ENCODE measurements at places on chromosomes 11 and 22. TPM values are rescaled to one million over a fixed set of nuclear protein-coding genes. Genes with fewer than 3 reads are reported as not detected.

- no peaks in the 10 kb centered on the region for H3K27me3 ChIP-seq
- H3K36me3 ChIP-seq: no peaks in the 10 kb centered on the region
- no peak overlapping the region for H3K27ac ChIP-seq
- no peak overlapping the region for H3K4me3 ChIP-seq
Observed at GRCh38 chr11:96001037-96001436, 77.1 kb upstream of the MTMR2 start.

The DTX4 gene
- 26.3 TPM for total RNA-seq

DNA sequence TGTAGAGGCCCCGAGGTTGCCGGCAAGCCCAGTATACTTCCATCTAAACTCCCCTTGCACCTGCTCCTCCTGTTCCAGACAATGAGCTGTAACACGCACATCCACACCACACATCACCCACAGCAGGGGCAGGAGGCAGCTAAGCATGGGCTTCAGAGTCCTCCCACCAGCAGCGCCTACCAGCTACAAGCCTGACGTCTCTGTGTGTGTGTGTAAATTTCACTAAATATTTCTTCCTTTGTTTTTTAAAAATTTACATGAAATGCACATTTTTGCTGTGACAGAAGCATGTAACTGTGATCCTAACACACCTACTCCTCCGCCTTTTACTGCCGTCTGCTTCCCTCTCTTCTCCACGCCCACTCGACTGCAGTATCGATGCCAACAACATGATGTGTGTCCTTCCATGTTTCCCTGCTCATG is 29.4 kb upstream of the PACSIN2 start:
- peaks cover 20% of the 10 kb centered on the region for H3K4me1 ChIP-seq
- no peaks in the 10 kb centered on the region for H3K27me3 ChIP-seq
- DNase-seq: no peak
- H3K36me3 ChIP-seq: no peaks in the 10 kb centered on the region
- H3K27ac ChIP-seq: no peak overlapping the region
- no peak overlapping the region for H3K4me3 ChIP-seq

The VSTM5 gene
- not detected for total RNA-seq

The CCDC34 gene
- total RNA-seq: 50.1 TPM

- H3K4me3 ChIP-seq: no peak overlapping the region
- peak overlapping the region; percentile 92 for H3K27ac ChIP-seq
- no peak for DNase-seq
- H3K36me3 ChIP-seq: no peaks in the 10 kb centered on the region
Observed at GRCh38 chr11:118913411-118914125, 12.2 kb downstream of the BCL9L start.

GRCh38 chr22:42294034-42294985 is 23.9 kb upstream of the TCF20 start:
- no peaks in the 10 kb centered on the region for H3K36me3 ChIP-seq
- H3K27ac ChIP-seq: no peak overlapping the region
- no peaks in the 10 kb centered on the region for H3K27me3 ChIP-seq
- H3K4me3 ChIP-seq: no peak overlapping the region
- no peaks in the 10 kb centered on the region for H3K4me1 ChIP-seq

DNA sequence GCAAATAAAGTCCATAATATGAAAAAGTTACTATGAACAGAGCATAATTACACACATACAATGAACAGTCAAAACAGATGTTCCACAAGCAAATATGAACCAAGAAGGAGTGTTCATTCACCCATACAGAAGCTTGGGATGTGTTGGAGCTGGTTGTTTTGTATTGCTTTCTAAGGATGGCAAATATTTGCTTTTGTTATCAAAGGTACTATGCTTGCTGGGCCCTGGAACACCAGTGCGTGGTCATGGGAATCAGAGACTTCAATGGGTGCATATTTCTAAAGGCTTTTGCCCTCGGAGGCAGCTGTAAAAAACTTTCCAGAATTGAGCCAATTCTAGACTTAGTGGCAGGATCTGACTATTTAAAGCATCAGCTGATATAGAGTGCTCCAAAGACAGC is 85.1 kb downstream of the BARX2 start:
- H3K4me1 ChIP-seq: no peaks in the 10 kb centered on the region
- H3K27me3 ChIP-seq: no peaks in the 10 kb centered on the region
- H3K27ac ChIP-seq: no peak overlapping the region
- no peak overlapping the region for H3K4me3 ChIP-seq
- DNase-seq: no peak
- H3K36me3 ChIP-seq: no peaks in the 10 kb centered on the region

DNA sequence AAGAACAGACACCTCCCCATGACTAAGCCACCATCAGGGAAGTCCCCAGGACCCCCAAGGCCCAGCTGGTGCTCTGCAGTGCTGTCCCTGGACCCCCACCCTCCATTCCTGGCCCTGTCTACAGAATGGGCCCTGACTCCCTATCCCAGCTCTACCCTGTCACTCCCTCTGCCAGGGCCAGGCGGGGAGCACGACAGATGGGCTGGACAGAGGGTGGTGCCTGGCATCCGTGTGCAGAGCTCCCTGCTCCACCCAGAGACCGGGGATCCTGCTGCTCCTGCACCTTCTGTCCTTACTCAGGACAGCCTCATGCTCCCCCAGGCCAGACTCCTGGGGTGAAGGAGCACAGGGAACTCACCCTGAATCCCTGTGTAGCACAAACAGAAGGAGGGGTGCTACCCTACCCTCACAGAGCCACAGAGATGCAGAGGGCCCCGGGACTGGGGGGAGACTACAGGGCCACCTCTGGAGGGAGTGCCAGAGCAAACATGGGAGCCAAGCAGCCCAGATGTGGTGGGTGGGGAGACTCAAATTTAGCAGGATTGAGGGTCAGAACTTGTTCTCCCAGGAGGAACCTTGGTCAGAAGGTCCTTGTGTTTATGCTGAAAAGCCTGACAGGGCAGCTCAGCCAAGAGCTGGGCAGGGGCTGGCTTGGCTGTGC is 2.0 kb downstream of the ARVCF start:
- no peak for DNase-seq
- no peak overlapping the region for H3K27ac ChIP-seq
- H3K4me3 ChIP-seq: no peak overlapping the region

DNA sequence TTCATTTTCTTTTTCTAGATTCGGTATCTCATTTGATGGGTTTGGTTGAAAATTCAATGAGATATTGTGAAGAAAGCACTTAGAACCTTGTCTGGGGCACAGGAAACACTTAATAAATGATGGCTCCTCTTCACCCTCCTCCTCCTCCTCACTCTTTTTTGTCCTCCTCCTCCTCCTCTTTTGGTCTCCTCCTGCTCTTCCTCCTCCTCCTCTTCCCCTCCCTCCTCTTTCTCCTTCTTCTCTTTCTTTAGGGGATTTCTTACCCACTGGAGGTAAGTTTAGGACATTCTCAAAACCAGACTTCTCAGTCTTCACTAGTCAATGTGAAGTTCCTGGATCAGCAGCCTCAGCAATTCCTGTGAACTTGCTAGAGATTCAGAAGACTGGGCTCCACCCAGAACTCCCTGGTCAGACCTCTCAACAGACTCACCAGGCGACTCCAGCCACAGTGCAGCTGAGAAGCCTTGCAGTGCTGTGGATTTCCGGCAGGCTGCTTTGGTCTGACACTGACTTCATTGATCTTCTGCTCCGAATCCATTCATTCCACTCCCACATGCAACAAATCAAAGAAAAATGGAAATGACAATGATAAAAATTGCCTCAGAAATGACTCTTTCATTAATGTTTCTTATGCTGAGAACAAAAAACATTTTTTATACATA is 368.6 kb upstream of the B3GAT1 start:
- H3K27ac ChIP-seq: no peak overlapping the region
- H3K36me3 ChIP-seq: no peaks in the 10 kb centered on the region
- no peak for DNase-seq
- H3K4me1 ChIP-seq: no peaks in the 10 kb centered on the region
- 0 out of 2 replicates have a peak, but pooled peaks cover 4% of the 10 kb centered on the region for H3K27me3 ChIP-seq

The SLC17A6 gene
- total RNA-seq: not detected

The ENDOD1 gene
- 9.3 TPM for total RNA-seq

DNA sequence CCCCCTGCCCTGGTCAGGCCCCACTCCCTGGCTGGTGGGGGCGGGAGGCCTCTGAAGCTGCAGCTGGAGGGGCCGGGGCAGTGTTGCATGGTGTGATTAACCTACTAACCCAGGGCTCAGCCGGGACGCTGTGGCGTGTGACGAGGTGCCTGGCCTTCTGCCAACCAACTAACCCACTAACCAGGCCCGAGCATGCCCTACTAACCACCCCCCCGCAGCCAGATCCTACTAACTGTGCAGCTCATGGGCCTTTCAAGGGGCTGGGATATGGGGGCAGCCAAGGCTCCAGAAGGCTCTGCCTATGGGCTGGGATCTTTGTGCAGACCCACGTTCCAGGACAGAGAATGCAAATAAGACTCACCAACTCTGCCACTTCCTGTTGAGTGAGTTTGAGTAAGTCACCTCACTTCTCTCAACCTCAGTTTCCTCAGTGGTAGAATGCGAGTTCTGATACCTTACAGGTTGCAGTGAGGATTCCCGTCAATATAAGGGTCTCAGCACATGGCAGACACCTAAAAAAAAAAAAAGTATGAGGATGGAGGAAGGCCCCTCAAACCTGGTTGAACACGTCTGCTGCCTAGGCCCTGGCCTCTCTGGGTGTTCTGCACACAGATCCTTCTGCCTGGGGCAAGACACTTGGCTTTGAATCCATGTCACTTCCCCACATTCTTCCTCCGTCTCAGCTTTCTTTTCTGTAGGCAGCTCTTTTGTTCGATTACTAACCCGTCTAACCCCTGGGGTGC is 14.1 kb downstream of the MIAT start:
- no peaks in the 10 kb centered on the region for H3K36me3 ChIP-seq
- H3K4me1 ChIP-seq: peaks cover 17% of the 10 kb centered on the region
- peak overlapping the region; percentile 84 for H3K27ac ChIP-seq
- H3K27me3 ChIP-seq: no peaks in the 10 kb centered on the region
- DNase-seq: peak; percentile 70

GRCh38 chr22:17952273-17952801 is 72.0 kb downstream of the MICAL3 start:
- H3K4me1 ChIP-seq: peaks cover 24% of the 10 kb centered on the region
- no peak for DNase-seq
- no peaks in the 10 kb centered on the region for H3K27me3 ChIP-seq
- H3K4me3 ChIP-seq: no peak overlapping the region
